NCI-H1105 treated with DMSO at 0.1 percent for 48 hours (cell line): ENCODE measurements at places on chromosomes 4 and X.

DNA sequence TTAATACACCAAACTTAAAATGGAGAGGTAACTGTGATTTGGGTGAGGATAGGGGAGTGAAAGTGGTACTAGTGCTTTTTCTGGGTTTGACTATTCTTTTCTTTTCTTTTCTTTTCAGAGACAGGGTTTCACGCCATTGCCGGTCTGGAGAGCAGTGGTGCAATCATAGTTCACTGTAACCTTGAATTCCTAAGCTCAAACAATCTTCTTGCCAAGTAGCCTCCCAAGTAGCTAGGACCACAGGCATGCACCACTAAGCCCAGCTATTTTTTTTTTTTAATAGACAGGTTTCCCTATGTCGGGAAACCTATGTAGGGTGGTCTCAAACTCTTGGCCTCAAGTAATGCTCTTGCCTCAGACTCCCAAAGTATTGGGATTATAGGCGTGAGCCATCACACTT is 3.0 kb upstream of the ARMCX4 start:
- no peak for DNase-seq

DNA sequence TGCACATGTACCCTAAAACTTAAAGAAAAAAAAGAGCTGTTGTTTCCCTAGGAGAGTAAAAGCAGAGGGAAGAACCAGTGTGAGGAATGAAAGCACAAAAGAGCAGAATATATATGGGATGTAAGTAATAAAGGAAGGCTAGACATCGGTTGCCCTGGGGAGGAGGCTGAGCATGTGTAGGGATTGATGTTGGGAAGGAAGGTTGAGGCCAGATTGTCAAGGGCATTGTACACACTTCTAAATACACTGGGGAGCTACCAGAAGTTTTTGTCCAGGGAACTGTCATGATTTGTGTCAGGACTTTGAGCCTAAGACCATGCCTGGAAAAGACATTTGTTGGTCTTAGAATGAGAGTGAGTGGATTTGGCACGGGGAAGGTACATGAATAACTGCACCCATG is 467.1 kb downstream of the GPAT3 start:
- no peak for DNase-seq

GRCh38 chr4:86556791-86557415 is 37.2 kb upstream of the PTPN13 start:
- peak; percentile 3 for DNase-seq

DNA sequence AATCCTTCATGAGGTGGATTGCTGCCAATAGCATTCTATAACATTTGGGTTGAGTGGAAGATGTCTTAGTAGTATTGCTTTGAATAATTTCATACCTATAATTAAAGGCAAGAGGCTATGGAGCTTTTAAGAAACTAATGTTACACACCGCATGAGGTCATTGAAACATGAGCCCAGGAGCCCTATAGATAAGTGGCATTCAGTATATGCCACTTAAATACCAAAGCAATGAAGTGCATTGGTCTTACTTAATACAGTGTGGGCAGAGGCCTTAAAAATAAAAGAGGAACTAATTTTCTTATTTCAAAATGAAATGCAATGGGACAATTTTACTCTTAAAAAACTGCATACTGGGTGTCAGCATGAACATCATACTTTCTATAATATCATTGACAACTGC is 47.5 kb downstream of the SPATA18 start:
- DNase-seq, result peak; percentile 27

- no peak for DNase-seq
Observed at GRCh38 chr4:38242101-38242500, 281.9 kb downstream of the PTTG2 start.

GRCh38 chr4:91958596-91958995 is 345.2 kb upstream of the GRID2 start:
- DNase-seq, result peak; percentile 64

DNA sequence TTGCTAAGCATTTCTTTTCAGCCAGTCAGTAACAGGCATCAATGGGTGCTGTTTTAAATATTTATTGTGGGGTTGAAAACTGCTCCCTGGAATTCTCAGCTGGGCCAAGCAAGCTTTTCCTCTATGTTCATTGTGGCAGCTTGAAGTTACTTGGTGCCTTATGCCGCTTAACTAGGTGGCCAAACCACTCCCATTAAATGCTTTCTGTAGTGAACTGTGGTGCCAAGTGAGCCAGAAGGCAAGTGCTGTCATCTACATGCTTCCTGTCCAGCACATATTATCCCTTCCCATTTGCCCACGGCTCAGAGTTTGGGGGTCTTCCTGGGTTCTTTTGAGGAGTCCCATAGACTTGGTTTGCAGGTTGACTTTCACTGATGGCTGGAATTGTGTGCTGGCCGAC is 64.8 kb downstream of the TAB3 start:
- DNase-seq, result no peak

DNA sequence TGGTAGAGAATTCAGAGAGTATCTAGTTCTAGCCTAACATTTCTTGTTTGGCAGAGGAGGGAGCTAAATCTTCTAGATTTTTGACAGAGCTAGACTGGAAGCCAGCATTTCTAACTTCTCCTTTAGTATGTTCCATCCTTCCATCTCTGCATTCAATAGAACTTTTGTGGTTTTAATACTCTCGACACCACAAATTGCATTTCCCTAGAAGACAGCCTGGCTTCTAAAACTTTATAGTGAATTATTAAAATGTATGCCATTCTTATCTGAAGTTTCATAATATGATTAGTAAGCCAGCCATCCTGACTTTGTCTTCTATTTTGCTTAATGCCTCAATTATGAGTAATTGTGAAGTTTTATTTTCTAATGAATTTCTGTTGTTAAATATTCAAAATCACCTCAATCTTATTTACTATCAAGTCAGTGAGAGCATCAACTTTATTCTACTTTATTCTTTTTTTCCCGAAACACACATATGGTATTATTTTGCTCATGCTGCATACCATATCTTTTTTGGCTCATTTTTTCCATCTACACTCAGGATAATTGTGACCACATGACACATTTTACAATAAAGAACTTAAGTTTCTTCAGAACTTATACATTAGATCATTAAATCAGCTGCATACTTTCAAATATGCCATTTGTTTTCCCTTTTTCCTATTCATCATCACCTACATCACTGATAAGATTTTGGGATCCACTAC is 30.2 kb downstream of the EDNRA start:
- no peak for DNase-seq

DNA sequence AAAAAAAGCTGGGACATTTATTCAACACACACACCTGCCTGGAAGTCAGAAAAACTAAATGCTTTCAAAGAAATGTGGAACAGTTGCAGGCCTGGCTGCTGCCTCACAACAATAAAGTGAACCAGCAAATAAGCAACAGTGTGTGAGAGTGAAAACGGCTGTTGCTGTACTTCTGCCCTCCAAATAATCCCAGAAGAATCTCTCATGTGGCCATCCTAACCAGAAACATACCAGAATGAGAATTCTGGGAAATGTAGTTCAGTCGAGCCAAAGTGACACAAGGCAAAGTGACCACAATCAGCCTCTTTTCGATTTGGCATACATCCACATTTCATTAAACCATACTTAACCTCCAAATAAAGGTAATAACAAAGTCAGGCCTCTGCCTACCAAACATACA is 204.5 kb downstream of the SLC7A11 start:
- no peak for DNase-seq

GRCh38 chrX:70046978-70047377 is 2.8 kb downstream of the AWAT2 start:
- DNase-seq, result no peak

DNA sequence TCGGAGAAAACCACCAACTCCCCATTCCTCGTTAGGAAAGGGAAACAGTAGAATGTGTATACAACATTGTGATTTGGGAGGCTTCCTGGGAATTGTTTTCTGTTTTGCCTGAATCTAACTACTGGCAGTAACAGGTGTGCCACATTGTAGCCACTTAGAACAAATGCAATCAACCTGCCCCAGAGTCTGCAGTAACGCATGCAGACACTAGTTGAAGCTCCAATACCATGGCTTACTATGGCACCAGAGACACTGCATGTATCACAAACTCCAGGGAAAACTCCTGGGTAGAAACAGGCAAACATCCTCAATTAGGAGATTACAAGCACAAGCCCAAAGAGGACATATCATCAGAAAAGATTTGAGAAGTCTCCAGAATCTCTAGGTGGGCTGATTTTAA is 154.2 kb upstream of the NEIL3 start:
- DNase-seq, result no peak

DNA sequence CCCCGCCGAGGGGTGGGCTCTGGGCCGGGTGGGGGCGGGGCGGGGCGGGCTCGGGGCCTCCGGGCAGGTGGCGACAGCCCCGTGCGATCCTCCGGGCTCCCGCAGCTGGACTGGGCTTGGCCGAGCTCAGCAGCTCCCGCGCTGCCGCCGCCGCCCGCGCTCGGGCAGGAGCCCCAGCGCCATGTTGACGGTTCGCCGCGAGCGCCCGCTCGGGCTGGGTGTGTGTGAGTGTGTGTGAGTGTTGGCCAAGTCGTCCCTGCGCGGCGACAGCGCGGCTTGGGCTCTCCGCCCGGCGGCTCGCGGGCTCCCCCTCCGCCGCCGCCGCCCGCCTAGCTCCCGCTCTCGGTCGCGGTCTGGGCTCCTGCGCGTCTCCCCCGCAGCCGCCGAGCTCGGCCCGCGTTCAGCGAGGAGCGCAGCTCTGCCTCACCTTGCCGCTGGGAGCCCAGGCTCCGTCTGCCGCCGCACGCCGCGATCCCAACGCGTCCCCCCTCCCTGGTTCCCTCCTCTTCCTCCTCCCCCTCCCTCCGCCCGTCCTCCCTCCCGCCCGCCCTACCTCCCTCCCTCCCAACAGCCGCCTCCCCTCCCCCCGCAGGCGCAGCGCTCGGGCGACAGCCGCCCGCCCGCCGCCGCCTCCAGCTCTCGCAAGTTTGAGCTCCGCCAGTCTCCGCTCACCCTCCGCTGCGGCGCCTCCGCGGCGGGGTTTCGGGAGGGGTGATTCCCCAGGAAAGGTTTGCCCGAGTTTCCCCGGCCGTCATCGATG is at the start of gene BCOR:
BCOR (minus strand) TSS at position 455 of the 760 bp plus-strand sequence. CDS start 20,029 bp downstream, outside the sequence.
- DNase-seq, result no peak

- DNase-seq, result no peak
Observed at GRCh38 chr4:168119100-168119499, 26.8 kb downstream of the ANXA10 start.

DNA sequence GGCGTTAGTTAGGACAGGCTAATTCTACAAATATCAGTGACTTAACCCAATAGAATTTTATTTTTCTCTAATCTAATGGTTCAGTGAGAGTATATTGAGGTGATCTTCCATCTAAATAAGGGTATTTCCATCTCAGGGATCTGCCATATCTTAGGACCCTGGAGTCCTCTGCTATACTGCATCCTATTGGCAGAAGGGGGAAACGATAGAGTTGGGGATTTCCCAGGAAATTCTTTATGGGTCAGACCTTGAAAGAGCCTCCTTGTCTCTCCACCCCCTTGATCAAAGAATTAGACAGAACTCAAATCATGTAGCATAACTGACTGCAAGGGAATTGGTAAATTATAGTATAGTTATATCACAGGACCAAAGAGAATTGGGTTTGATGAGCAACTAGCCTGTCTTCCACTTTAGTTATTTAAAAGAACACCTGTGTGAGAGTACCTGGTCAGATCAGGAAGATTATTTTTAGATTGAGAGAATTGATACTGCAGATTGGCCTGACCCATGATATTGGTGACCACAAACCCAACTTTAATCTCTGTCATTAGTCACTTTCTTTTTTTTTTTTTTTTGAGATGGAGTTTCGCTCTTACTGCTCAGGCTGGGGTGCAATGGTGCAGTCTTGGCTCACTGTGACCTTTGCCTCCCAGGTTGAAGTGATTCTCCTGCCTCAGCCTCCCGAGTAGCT is 25.6 kb downstream of the SMARCA5 start:
- DNase-seq, result no peak

GRCh38 chrX:81261576-81261975 is 59.7 kb downstream of the SH3BGRL start:
- DNase-seq, result no peak

GRCh38 chrX:69027181-69028005 is 137.9 kb downstream of the PJA1 start:
- DNase-seq, result no peak

GRCh38 chrX:111035256-111035655 is 60.7 kb upstream of the PAK3 start:
- DNase-seq, result no peak

DNA sequence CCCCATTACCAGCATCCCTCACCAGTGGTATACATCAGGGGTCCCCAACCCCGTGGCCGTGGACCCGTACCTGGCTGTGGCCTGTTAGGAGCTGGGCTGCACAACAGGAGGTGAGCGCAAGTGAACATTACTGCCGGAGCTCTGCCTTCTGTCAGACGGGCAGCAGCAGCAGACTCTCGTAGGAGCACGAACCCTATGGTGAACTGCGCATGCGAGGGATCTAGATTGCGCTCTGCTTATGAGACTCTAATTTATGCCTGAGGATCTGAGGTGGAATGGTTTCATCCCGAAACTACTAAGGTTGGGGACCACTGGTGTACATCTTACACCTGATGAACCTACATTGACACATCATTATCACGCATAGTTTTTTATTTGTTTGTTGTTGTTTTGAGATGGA is 52.8 kb upstream of the DHX15 start:
- DNase-seq, result no peak

GRCh38 chr4:140252141-140252741 is 98.3 kb upstream of the MAML3 start:
- DNase-seq, result peak; percentile 70

DNA sequence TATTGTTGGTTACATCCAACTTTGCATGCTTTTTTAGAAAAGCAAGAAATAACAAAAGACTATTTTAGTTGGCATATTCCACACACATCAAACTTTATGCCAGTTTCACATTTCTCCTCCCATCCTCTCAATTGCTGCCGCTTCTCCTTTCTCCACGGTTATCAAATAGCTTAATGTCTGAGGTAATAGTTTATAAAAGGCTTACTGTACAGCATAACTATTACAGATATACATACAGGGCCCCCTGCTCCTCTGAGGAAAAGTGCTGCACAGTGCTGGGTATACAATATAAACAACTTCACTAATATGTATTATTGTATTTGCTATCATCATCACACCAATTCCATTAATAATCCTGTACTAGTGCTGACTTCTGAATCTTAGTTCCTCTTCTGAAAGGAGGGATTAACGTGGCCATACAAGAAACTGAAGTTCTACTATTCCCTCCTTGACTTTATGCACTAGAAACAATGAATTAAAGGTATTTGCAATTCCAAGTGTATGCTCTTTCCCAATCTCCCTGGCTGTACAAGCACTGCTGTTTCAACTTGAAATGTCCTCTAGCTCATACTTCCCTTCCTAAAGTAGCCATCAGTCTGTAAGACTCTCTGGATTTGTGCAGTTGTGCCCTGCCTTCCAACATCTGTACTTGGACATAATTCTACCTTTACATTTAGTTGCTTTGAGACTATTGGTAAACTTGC is 2.5 kb downstream of the CCNI start:
- DNase-seq, result no peak
